Hematopoietic multipotent progenitor cell treated with erythropoietin and hydrocortisone succinate and interleukin-3 and kit ligand, for 6 days (in vitro differentiated cells): ENCODE measurements at places on chromosomes 4 and X.

DNA sequence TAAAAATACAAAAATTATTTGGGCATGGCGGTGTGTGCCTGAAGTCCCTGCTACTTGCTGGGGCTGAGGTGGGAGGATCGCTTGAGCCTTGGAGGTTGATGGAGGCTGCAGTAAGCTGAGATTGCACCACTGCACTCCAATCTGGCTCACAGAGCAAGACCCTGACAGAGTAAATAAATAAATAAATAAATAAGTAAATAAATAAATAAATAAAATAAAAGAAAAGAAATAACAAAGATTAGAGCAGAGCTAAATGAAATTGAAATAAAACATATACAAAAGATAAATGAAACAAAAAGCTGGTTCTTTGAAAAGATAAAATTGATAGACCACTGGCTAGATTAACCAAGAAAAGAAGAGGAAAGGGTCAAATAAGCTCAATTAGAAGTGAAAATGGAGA, 43.1 kb downstream of the HPGD start:
- no peak for DNase-seq

DNA sequence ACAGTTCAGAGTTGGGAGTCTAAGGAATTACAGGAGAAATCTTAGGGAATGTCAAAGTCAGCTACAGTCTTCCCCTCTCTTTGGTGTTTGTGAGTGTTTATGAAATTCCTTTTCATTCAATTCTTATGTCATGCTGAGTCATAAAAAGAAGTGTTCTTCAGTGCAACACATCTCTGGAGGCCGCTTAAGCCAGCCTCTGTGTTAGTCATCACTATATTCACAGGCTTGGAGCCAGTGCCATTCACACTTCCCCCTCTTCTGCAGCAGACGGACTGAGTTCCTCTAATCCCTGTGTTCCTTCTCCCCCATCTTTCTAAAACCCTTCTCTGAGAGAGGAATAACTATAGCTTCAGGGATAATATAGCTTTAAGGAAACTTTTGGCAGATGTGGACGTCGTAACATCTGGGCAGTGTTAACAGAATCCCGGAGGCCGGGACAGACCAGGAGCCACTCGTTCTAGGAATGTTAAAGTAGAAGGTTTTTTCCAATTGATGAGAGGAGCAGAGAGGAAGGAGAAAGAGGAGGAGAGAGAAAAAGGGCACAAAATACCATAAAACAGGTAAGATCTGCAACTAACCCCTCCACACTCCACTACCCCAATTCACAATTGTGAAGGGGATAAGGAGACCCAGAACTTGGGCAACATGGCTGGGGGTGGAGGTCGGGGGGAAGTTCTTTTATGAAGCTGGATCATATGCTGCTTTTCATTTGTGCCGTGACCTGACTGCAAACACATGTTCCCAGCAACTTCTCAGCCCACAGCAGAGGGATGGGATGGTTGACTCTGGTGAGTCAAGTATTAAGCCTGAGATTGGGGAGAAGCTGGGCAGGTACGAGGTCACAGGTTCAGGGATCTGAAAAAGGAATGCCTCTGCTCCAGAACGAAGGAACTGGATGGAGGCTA, at the start of gene SRPX2:
TSS of gene SRPX2 (plus strand) at position 244 of the 905 bp plus-strand sequence. CDS start 2,124 bp downstream, outside the sequence.
- no peak for DNase-seq

DNA sequence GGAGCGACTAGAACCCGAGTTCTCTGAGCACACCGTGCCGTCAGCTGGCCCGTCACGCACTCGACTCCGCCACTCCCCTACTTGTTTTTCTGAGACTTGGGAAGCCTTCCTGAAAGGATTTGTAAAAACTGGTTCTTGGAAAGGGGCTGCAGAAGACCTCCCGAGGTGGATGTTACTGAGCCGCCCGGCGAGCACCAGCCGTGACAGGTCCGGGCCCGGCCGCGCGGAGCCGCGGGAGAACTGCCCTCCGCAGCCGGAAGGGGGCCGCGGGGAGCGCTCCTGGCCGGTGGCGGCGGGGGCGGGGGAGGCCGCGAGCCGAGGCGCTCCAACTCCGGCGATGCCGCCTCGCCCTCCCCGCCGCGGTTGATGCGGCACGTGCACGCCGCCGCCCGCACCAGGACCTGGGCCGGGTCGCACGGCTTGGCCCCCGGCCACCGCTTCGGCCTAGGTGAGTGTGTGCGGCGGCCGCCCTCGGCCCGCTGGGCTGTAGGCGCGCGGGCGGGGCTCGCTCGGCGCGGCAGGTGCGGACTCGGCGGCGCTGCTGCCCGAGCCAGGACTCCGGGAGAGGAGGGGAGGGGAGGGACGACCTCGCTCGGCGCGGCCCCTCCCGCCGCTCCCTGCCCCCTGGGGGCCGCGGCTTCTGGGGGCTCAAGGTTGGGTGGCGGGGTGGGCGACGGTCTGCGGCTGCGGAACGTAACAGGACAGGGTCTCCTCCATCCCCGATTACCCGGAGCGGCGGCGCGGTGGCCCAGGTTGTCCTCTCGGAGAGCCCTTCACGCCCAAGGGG, 1.7 kb downstream of the SPRY1 start:
- DNase-seq = peak; percentile 81

DNA sequence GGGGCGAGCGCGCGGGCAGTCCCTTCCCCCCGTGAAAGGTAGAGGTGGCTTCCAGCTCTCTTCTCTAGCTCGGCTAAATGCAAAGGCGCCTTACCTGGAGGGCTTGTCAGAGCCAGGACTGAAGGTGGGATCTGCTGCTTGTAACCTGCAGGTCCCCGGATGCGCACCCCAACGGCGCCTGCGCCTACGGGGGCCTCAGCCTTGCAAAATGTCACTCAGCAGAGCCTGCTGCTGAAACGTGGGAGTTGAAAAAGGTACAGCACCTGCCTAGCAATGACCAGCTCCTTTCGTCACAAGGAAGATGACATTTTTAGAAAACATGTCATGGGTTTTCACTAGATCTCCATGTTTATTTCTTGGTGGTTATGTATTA, 583 bp downstream of the ABHD18 start:
- peak; percentile 68 for DNase-seq

DNA sequence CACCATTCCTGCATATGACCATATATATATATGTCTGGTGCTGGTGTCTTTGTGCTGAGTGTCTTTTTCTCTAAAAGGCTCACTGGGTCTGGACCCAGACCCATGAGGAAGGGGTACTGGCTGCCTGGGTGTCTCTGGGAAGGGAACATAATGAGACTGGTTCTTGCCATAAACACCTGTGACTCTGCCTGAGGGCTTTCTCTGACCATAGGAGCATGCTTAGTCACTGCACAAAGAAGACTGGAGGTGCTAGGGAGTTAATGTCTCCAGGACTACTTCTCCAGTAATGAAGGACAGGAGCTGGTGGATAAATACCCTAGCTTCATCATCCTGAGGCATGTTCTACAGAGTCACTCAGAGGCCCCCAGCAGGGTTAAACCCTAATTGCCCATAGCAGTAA, 47.1 kb upstream of the CASK start:
- no peak for DNase-seq

DNA sequence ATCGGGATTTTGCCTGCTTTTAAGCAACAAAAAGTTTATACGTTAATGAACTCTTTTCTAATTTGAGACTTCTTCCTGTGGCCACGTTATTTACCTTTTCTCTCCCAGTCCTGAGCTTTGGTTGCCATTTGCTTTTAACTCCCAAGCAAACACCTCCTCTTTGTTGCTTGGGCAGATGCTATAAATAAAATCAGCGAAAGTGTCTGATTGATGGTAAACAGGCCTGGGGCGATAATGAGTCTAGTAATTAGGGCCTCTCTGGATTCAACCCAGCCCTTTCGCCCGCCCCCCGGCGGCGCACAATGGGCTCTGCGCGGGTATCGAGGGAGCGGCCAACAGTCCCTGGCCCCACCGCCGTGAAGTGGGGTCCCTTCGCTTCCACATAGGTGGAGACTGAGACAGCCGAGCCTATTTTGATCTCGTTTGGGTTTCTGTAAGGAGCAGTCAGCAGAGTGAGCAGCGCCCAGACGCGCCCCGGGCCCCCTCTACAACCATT, 790 bp downstream of the CLGN start:
- DNase-seq = peak; percentile 70

DNA sequence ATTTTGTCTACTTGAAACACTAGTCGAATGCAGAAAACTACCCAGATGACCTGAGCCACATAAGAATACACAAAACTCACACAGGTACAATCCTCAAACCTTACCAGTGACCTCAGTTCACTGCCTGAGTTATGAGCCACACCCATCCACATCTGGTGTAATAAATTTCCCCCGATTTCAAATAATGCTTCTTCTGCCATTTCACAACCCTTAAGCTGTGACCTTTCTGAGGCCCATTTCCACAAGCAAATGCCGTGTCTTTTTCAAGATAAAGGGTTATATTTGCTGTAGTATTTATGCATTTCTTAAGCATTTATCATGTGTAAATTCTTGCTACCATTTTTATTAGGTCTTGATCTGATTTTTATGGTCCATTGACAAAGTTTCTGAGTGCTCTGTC, 1.8 kb upstream of the ARHGEF38 start:
- DNase-seq = no peak

DNA sequence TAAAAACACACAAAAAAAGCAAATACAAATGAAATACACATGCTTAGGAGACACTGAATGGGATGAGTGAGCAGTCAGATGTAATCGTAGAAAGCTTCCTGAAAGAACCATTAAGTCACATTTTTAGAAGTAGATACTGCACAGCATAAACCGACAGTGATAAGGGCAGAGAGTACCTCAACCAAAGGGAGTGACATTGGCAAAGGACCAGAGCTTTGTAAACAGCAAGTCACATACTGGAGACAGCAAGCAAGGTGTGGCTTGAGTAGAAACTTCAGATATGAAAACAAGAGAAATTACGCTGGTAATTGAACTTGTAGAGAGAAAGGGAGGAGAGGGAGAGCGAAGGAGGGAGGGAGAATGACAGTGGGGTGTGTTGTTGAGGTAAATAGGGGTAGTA, 92.0 kb downstream of the CHRDL1 start:
- no peak for DNase-seq

- peak; percentile 9 for DNase-seq
These were observed 232.7 kb downstream of the MGST2 start for GRCh38 chr4:139898293-139898692.

DNA sequence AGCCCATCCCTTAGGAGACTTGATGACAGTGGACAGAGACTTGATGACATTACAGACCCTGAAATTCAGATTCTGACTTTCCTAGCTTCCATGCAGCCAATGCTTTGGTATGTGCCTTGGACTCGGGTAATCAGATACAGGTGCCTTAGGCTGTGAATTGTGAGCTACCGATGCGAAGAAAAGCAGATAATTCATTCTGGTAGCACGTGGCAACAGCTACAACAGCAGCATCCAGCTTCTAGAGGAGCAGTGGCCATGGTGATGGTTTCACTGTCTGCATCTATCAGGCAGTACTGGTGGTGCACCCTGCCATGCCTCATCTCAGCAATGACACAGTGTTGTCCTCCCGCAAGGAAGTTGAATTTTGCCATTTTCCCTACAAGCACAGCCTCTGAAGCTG, 126.9 kb upstream of the TAPT1 start:
- DNase-seq = no peak

- DNase-seq = no peak
These were observed 7.2 kb downstream of the PRDM8 start for GRCh38 chr4:80204433-80205011.

- no peak for DNase-seq
These were observed 4.0 kb downstream of the FLNA start for GRCh38 chrX:154370300-154371016.

DNA sequence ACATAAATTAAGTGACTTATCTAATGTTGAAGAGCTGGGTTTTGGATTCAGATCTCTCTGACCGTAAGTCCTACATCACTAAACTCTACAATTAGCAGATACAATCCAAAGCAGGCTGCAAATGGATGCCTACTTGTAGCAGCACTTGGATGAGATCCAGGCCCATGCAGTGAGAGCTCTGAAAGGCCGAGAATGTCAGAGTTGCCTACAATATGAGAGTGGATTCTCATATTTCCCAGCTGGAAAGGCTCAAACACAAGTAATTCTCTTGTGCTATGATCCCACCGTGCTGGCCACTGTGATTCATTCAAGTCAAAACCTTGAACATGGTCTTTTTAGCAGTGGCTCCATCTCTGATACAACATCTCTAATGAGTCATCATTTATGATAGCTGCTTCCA, 125.4 kb upstream of the CHRDL1 start:
- DNase-seq = no peak

DNA sequence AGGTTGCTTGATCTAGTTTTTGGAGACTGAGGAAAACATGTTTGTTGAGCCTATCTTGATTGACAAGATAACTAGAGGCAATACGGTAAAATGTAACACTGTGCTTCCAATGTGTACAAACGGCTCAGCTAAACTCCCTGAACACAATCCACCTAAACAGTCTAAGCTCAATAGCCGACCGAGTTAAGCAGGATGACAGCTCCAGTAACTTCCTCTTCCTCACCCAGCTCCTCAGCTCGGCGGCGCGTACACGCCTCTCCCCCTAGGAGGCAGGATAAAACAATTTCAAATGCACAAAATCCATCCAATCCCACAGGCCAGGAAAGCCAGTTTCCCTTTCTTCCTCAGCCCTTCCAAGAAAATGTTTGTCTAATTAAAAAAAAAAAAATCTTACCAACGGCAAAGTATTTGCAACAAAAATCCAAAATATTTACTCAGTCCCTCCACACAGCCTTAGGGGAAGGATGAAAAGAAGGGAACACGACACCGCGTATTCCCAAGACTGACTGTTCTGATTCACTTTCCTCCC, 1.0 kb downstream of the CNOT6L start:
- peak; percentile 87 for DNase-seq

DNA sequence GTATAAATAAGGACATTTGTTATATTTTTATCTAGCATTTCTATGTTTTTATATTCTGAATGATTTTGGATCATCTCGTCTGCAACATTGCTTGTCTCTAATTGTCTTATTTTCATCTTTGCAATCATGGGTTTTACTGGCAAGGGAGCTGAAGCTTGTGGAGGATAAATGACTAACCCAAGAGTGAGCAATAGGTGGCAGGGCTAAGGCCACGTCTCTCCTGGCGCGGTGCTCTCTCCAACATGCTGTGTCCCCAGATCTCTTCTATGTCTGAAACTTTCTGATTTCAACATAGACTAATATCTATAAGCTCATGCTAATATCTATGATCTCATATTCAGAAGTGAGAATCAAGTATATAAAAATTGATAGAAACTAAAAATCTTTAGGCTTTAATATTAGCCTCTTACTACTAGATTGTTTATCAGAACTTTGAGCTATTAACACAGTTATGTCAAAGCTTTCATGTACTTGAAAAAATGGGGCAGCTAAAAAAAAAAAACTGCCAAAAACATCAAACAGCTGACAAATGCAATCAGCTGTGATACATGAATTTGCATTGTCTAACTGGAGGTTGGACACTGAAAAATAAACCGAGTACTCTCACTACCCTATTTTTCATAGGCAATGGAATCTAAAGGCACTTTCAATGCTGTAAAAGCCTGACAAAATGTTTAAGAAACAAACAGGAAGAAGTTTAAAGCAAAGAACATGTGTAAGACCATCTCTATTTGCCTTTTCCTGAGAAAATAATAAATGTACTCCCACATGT, 169.2 kb downstream of the TMA16 start:
- DNase-seq = no peak
